ENCODE measurements at places on chromosomes 16 and 17.

DNA sequence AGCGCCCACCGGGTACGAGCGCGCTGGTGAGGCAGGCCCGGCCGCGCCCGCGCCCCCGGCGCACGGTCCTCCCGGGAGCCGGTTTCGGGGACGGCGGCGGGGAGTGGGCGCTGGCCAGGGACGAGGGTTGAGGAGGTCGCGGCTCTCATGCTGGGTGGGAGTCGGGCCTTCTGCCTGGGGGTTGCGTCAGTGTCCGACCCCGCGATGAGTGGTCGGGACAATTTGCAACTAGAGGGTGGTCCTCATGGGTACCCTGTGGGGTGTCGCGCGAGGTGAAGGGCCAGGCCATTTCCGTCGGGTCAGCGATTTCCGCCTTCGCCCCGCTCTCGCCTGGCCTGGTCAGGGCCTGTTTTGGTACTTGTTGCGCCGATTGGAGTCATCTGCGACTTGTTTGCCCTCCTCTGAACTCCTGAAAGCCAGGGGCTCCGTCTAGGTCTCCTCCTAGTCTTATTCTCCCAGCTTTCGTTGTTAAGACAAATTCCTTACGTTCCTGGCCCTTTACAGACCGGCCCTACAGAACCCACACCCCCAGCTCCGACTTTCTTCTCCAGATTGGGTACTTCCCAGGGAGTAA, 14.9 kb downstream of the NAA60 start:
- no peak for DNase-seq

- peak; percentile 39 for DNase-seq
Measured at GRCh38 chr17:17119533-17119932, 77.3 kb downstream of the MPRIP start.

GRCh38 chr17:82788206-82789001, 36.5 kb downstream of the TBCD start:
- no peak for DNase-seq

- no peak for DNase-seq
Measured at GRCh38 chr17:5478992-5479391, 7.0 kb downstream of the DERL2 start.

GRCh38 chr17:50621574-50622031, 13.1 kb upstream of the ABCC3 start:
- no peak for DNase-seq

DNA sequence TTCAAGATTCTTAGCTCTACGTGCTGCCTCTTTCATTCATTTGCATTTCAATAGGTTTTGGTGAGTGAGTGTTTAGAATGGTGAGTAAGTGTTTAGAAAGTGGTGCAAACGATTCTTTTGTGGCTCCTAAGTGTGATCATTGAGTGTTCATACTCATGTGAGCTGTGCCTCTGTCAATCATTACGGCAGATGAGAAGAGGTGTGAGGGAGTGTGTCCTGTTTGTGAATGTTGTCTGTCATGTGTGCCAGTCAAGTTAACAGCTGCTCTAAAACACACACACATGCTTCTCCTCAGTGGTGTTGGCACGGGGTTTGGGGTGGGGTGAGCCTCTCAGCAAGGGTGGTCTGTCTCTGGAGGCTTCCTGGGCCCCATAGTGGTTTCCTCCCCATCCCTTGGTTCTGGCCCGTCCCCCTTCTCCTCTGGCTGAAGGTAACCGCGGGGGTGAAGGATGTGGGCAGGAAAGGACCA, 11.4 kb downstream of the MYL4 start:
- DNase-seq: no peak

DNA sequence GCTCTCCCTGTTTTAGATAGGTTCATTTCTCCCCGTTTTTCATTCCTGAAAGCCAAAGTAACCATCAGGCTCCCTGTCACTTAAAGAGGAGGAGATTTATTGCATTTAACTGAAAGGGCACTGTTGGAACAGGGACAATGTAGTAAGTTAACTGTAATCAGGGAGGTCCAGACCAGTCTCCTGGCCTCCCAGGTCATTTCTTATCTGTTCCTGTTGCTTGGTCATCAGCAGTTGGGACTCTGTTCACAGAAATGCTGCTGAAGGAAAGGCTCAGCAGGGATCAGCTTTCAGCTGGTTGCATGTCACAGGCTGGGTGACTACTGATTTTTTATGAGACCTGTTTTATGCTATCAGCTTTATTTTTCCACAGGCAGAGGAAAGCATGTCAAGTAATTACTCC, 622.6 kb upstream of the GOT2 start:
- no peak for DNase-seq

- no peak for DNase-seq
Measured at GRCh38 chr16:56121156-56121500, 70.2 kb upstream of the GNAO1 start.

DNA sequence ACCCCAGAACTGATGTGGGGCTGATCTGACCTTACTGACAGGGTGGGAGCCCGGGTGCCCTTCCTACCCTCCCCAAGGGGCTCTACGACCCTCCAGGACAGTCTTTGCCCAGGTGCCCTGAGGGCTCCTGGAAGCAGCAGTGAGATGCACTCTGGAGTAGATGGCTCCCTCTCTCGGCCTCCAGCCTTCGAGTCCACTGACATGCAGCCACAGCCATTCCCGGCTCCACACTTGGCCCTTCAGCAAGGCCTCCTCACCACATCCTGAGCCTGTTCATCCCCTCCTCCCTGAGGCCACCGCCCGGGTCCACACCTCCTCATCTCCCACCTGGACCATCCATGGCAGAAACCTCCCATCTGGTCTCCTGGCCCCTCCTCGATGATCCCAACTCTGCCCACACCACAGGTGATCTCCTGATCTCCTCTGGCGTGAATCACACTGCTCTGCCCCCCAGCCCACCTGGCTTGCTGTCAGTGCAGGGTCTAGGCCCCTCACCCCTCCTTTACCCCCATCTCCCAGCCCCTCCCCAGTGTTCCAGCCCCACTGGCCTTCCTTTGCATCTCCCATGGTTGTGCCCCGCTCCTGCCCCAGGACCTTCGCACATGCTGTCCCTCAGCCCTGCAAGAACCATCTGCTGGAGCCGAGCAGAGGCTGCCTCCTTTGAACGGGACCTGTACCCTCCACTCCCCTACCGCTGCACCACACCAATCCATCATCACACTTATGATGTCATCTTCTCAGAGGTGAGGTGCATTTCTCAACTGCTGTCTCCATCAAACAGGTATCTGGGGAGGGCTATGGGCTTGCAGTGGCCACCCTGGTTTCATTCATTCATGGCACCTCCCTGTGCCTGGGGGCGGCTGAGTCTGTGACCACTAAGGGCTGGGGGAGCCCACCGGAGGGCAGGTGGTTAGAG, 44.7 kb downstream of the SOCS1 start:
- no peak for DNase-seq

GRCh38 chr17:45342871-45343526, 26.2 kb upstream of the MAP3K14 start:
- no peak for DNase-seq

DNA sequence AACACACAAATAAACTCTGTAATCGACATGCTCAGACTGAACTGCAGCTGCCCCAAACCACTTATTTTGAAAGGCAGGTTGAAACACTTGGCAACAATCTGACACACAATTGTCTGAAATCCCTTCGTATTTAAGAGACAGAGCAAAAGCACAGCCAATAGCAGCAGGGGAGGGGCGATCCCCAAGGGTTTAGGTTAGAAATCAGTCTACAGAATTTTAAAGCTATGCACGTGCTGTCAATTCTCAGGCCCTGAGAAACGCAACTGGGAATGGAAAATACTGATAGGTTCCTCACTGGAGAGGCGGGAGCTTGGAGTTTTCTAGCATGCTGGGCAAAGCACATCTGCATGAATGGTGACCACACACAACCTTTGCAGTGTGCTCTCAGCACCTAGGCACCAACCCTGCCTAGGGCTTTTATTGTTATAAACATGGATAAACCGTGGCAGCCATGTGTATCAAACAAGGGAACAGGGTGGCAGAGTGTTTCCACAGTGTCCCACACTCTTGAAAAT, 168.0 kb downstream of the AATF start:
- no peak for DNase-seq

Measured in T-helper 1 cell (primary cell).